ENCODE measurements at places on chromosomes 13 and 19. TPM values are rescaled to one million over a fixed set of nuclear protein-coding genes. Genes with fewer than 3 reads are reported as not detected.

The ELSPBP1 gene
- not detected for total RNA-seq

- peak overlapping the region; percentile 74 for H3K4me3 ChIP-seq
- DNase-seq, result peak; percentile 74
- 0 out of 2 replicates have a peak overlapping the region, but pooled peaks have one; percentile 0 for H3K27ac ChIP-seq
- peaks cover 14% of the 10 kb centered on the region for H3K4me1 ChIP-seq
Observed at GRCh38 chr13:112690283-112690929, 568 bp downstream of the ATP11A start.

The PAK4 gene
- total RNA-seq, result 6.8 TPM

DNA sequence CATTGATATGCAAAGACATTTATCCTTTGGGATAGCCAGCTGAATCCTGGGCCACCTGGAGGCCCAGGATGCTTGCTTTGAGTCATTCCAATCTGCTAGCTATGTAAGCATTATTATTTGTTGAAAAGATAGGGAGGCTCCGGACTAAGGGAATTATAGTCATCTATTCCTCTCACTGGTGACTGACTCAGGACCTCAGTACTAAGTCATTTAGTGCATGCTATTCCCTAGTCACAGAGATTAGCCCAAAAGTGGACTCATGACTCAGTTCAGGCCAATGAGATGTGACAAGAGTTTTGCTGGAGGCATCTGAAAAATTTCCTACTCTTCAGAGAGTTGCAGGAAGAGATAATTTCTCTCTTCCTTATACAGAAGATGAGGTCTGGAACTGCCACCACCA is 67.9 kb upstream of the ITM2B start:
- H3K27me3 ChIP-seq, result no peaks in the 10 kb centered on the region
- DNase-seq, result peak; percentile 12
- H3K36me3 ChIP-seq, result no peaks in the 10 kb centered on the region
- peaks cover 14% of the 10 kb centered on the region for H3K4me1 ChIP-seq

DNA sequence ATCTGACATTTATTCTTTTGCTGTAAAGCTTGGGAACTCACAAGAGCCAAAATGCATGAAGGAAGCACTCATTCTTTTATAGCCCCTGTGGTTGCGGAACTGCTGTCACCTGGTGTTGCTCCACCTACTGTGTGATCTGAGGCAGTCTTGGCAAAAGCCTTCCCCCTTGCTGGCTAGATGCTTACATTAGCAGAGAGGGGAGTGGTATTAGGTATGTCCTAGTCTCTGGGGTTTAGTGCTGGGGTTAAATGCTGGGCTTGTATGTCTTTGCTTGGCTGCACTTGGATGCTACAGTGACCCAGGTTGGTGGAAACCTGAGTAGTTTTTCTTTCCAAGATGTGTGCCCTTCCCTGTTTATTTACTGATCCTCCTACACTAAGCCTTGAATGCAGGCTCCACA is 99.3 kb downstream of the WDFY2 start:
- no peak overlapping the region for H3K4me3 ChIP-seq
- peaks cover 50% of the 10 kb centered on the region for H3K4me1 ChIP-seq
- no peak for DNase-seq

The ZNF507 gene
- total RNA-seq, result 4.9 TPM

The NR2F6 gene
- 96.7 TPM for total RNA-seq

- H3K27ac ChIP-seq, result no peak overlapping the region
- H3K4me1 ChIP-seq, result no peaks in the 10 kb centered on the region
- H3K36me3 ChIP-seq, result no peaks in the 10 kb centered on the region
- H3K4me3 ChIP-seq, result no peak overlapping the region
Observed at GRCh38 chr13:97723655-97724054, 229.8 kb upstream of the IPO5 start.

DNA sequence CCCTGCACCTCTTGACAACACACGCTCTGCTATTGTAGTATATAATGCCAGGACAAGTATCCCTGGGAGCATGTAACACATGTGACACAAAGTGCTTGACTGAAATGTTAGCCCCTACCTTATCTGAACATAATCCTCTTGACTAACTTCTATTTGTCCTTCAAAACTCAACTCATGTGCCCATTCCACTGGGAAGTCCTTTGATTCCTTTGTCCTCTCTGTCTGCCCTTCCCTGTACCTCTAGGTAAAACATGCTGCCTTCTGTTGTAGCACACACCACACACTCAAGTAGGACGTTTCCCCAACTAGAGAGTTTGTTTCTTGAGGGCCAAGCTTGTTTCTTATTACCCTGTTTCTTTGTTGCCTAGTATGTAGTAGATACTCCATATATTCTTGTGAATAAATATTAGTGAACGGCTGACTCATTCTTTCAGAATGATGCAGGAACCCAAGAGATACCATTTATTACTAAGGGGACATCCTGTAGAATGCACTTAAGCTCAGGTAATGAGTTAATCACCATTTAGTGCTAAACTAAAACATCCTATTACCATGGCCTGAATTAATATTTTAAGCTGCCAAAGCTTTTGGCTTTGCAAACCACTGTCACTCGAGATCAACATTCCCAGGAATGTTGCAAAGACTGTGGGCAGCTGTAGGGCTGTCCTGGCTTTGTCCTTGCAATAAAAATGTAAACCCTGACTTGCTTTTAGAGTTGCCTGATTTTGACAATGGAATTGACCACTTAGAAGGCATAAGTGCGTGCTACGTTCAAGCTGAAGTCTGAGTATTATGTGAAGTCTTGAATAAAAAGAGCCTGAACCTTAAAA is 313.4 kb downstream of the COG6 start:
- no peak overlapping the region for H3K27ac ChIP-seq
- no peaks in the 10 kb centered on the region for H3K27me3 ChIP-seq
- no peak overlapping the region for H3K4me3 ChIP-seq
- no peak for DNase-seq
- H3K36me3 ChIP-seq, result no peaks in the 10 kb centered on the region

- H3K27me3 ChIP-seq, result no peaks in the 10 kb centered on the region
- H3K27ac ChIP-seq, result peak overlapping the region; percentile 62
- DNase-seq, result peak; percentile 81
- H3K36me3 ChIP-seq, result no peaks in the 10 kb centered on the region
- no peak overlapping the region for H3K4me3 ChIP-seq
- H3K4me1 ChIP-seq, result peaks cover 27% of the 10 kb centered on the region
Observed at GRCh38 chr13:31639443-31640163, 99.7 kb upstream of the RXFP2 start.

The NR2C2AP gene
- total RNA-seq, result 19.5 TPM

Data from GM23248 (cell line).